ENCODE measurements at places on chromosomes 5 and 9.

DNA sequence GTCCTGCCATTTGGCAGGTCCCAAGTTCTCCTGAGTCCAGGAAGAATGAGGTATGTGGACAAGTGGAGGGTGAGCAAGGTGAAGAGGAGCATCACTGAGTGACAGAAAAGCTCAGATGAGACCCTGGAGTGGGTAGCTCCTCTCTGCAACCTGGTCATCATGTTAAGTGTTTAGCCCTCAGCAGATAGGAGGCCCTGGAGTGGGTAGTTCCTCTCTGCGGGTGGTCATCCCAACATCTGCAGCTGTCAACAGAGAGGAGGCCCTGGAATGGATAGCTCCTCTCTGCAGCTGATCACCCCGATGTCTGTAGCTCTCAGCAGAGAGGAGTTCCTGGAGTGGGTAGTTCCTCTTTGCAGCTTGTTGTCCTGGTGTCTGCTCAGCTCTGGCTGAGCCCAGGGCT, 48.4 kb downstream of the NDUFAF2 start:
- no peak for DNase-seq

GRCh38 chr5:2724031-2724581, 27.4 kb downstream of the IRX2 start:
- DNase-seq = no peak

- DNase-seq = no peak
Measured at GRCh38 chr5:95778713-95779436, 43.7 kb downstream of the GLRX start.

DNA sequence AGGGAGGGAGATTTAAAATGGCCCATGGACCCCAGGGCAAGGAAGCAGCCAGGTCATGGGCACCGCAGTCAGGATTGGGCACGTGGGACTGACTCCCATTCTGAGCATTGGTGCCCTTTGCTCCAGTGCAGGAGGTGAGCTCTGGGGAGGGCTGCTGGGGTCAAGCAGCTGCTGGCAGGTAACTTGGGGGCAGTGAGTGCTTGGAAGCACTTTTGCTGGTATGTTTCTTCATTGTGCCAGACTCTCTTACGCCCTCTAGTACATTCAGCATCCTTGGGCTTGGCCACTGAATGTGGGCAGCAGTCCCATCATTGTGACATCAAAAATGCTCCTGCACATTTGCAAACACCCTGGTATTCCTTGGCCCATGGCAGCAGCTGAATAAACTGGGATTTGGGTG, 32.7 kb downstream of the PRRC2B start:
- DNase-seq = no peak

GRCh38 chr9:5563417-5563815, 53.1 kb downstream of the PDCD1LG2 start:
- no peak for DNase-seq

GRCh38 chr5:7043797-7044196, 330.6 kb downstream of the TENT4A start:
- no peak for DNase-seq

- no peak for DNase-seq
Measured at GRCh38 chr5:128591598-128592455, 53.8 kb upstream of the FBN2 start.

DNA sequence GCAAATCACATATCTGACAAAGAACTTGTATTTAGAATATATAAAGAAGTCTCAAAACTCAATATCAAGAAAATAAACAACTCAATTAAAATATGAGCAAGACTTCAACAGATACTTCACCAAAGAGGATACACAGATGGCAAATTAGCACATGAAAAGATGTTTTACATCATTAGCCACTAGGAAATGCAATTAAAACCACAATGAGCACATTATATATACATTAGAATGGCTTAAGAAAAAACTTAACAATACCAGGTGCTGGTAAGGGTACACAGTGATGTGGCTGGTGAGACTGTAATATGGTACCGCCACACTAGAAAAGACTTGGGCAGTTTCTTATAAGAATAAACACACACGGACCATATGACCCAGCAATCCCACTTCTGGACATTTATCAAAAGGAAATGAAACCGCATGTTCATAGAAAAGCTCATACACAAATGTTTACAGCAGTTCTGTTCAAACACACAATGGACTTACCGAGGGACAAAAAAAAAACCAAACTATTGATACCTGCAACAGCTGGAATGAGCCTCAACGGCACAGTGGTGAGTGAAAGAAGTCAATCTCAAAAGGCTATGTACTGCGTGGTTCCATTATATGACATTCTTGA, 27.6 kb downstream of the SEMA4D start:
- DNase-seq = no peak

DNA sequence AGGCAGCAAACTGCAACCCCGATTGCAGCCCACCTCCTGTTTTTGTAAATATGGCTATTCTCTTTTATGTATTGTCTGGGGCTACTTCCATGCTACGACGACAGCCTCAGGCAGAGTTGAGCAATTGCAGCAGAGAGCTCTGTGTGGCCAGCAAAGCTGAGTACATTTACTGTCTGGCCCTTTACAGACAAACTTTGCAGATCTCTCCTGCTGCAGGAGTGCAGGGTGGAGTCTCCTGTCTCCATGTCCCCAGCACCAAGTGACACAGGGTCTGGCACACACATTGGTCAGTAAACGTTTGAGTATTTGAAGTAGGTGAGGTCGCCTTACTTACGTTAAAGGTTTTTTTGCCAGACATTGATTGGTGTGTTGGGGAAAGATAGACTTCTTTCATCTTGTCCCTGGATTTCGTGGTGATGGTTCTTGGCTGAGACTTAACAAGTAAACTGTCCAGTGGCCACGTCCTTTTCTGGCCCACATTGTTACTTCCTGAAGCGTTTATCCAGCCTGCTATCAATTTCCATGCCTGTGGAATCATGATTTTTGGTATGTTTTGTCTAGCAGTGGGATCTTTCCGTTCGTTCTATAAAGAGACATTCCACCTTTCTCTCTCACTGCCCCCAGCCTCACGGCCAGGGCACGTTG, 27.2 kb downstream of the PRRC2B start:
- no peak for DNase-seq

DNA sequence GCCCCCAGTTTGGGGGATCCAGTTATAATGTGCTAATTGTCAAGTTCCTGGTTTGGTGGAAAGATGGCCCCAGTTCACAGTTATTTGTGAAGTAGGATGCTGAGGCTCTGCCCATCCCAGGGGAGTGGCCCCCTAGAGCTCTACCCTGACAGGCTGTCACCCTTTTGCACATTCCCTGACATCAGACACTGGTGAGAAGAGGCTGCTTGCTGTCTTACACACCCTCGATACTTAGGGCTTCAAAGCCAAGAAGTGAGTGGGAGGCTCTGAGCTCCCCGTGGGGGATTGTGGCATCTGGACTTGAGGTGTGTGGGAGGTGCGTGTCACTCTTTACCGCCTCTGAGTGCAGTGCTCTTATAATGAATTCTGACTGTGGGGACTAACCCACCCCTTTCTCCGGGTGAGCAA, 168.5 kb downstream of the DOCK2 start:
- no peak for DNase-seq

DNA sequence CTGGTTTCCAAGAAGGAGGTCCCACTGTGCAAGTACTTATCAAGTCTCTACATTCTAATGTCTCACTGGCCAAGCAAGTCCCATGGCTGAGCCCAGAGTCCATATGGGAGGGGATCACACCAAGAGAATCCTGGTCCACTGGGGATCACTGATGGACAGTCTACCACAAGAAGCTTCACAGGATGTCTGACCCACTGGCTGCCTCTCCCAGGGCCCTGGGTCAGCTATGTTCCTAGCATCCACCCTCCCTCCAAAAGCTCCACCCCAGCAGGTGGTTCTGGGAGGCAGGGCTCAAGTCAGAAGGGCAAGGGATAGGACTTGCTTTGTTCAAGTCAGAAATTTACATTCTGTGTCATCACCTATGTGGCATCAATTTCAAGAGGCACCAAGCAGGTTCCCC, 508.5 kb downstream of the BNC2 start:
- no peak for DNase-seq

GRCh38 chr5:8333977-8334376, 465.0 kb downstream of the MTRR start:
- DNase-seq = no peak

GRCh38 chr5:55668356-55668755, 43.8 kb downstream of the SLC38A9 start:
- no peak for DNase-seq

GRCh38 chr9:79741381-79741780, 169.6 kb downstream of the TLE4 start:
- DNase-seq = no peak

- DNase-seq = no peak
Measured at GRCh38 chr5:72041654-72042053, 65.6 kb upstream of the MAP1B start.

- DNase-seq = no peak
Measured at GRCh38 chr5:33583332-33583731, 142.6 kb downstream of the TARS1 start.

- no peak for DNase-seq
Measured at GRCh38 chr5:113989913-113990305, 372.0 kb upstream of the KCNN2 start.

DNA sequence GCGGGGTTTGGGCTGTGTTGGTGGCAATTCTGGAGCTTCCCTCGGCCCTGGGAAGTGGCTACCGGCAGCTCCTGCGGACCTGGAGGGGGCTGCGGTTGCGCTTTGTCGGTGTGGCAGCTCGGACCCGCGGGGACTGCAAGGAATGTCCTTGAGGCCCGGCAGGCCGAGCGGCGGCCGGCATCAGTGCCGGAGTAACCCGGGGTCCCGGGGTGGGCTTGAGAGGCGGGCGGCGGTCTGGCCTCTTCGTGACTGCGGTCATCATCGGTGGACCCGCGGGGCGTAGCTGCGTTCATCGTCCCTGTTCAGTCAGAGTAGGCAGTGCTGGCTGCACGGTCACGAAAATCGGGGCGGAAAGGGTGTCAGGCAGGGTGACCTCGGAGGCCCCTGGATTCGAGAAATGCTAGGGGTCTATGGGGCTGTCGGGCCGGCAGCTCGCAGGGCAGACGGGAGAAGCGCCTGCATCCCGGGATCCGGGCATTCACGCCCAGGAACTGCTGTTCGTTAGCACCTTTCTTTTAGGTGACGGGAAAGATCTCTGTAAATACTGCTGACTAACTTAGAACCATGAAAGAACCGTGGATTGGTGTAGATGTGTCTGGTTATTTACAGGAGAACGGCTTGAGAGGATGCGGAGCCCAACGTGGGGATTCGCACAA, 474 bp downstream of the HMGCR start:
- DNase-seq = no peak

GRCh38 chr9:95264954-95265615, 52.4 kb downstream of the FANCC start:
- peak; percentile 12 for DNase-seq

DNA sequence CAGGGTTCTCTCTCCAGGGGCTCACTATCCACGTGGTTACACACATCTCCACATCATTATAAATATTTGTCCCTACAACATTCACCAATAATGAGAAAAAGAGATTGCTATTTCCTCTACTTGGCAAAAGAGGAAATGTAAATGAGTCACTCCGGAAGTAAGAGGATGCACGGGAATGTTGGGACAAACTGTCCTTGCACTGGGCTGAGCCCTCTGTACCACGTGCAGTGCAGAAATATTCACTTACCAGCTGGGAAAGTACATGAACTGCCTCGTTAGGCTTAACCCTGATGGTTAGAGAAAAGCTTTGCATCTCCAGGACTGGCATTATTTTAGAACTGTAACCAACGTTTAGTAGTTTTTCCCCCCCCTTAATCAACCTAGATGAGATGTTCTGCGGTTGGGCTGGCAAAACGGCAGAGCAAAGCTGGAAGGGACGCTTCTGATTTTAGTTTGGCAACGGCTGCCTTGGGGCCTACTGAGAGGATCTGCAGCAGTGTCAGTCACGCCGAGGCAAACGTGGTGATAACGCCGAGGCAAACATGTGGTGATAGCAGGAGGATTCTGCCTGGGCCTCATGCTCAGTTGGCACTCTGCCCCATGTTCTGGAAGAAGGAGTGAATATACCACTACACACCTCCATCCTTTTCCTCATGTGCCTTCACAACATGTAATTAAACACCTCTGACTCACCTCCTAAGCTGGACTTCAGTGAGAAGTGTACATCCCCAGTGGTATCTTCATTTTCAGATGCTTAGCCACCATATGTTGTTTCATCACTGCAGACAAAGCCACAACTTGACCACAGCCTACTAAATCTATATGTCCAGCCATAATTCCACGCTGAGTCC, 661.4 kb upstream of the KLF4 start:
- DNase-seq = peak; percentile 18

DNA sequence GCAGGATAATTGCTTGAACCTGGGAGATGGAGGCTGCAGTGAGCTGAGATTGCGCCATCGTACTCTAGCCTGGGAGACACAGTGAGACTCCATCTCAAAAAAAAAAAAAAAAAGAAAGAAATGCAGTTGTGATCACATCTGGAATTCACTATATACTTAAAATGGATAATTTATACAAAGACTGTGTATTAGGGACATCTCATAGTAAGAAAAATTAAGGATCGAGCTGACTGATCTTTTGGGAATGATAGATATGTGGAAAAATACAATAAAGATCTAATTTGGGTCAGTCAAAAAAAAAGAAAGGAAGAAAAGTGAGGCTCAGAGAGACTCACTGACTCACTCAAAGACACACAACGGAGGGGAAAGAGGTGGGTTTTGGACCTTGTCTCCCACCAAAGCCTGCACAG, 73.2 kb upstream of the STXBP1 start:
- no peak for DNase-seq

- DNase-seq = no peak
Measured at GRCh38 chr9:116008278-116008677, 145.3 kb upstream of the PAPPA start.

- peak; percentile 45 for DNase-seq
Measured at GRCh38 chr9:38371495-38371894, 21.0 kb upstream of the ALDH1B1 start.

GRCh38 chr9:131692612-131693562, 47.0 kb downstream of the RAPGEF1 start:
- DNase-seq = no peak

- DNase-seq = peak; percentile 5
Measured at GRCh38 chr9:111621895-111622480, 9.1 kb upstream of the DNAJC25 start.

DNA sequence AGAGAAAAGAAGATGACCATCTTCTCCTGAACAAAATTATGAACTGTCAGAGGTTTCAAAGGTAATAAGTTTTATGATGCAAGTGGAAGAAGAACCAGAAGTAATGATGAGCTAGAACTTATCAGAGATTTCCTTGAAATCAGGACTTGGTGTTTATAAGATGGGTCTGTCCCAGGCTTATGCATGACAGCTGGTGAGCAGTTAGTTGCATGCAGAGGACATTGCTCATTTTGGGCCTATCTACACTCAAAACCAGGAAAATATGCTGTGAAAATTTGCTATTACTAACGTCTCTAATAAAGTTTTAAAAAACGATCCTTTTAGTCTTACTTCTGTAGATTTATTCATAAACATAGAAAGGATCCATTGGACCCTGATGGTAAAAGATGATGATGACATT, 6.6 kb upstream of the STC2 start:
- DNase-seq = no peak

- no peak for DNase-seq
Measured at GRCh38 chr5:78926252-78926651, 58.9 kb downstream of the ARSB start.

DNA sequence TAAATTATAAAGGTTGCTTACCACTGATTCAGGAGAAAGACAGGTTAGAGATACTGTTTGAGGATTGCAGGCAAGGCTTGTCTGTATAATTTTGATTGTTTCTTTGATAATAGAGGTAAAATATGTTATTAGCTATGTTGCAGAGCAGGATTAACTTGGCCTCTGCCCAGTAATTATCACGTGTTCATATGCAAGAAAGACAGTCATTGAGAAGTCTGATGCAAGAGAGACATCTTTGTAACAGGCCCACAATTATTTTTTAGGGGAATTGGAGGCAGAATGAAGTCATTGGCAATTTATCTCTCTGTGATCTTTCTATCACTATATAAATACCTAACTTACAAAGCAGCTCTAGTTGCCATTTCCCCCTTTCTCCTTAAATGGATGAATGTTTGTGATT, 46.0 kb downstream of the SLC44A1 start:
- no peak for DNase-seq

All from NCI-H1694 (cell line).